ENCODE measurements at places on chromosomes 13 and 19.

GRCh38 chr13:101003566-101003965 lies 329.0 kb upstream of the TMTC4 start:
- no peak for DNase-seq

- no peak for DNase-seq
Measured at GRCh38 chr13:77729502-77730221, 32.2 kb downstream of the SLAIN1 start.

DNA sequence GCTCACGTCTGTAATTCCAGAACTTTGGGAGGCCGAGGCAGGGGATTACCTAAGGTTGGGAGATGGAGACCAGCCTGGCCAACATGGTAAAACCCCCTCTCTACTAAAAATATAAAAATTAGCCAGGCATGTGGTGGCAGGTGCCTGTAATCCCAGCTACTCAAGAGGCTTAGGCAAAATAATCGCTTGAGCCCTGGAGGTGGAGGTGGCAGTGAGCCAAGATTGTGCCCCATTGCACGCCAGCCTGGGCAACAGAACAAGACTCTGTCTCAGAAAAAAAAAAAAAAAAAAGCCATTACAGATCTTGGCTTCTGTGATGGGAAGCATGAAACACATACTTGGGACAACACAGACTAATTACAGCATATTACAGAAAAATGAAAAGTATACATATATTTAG lies 1404.5 kb upstream of the SPRY2 start:
- no peak for DNase-seq

- no peak for DNase-seq
Measured at GRCh38 chr19:45782162-45782691, at the start of gene DMPK. Gene DMPK, minus strand, starts transcription at chr19:45782490. Its CDS starts 138 bp downstream, at chr19:45782352.

DNA sequence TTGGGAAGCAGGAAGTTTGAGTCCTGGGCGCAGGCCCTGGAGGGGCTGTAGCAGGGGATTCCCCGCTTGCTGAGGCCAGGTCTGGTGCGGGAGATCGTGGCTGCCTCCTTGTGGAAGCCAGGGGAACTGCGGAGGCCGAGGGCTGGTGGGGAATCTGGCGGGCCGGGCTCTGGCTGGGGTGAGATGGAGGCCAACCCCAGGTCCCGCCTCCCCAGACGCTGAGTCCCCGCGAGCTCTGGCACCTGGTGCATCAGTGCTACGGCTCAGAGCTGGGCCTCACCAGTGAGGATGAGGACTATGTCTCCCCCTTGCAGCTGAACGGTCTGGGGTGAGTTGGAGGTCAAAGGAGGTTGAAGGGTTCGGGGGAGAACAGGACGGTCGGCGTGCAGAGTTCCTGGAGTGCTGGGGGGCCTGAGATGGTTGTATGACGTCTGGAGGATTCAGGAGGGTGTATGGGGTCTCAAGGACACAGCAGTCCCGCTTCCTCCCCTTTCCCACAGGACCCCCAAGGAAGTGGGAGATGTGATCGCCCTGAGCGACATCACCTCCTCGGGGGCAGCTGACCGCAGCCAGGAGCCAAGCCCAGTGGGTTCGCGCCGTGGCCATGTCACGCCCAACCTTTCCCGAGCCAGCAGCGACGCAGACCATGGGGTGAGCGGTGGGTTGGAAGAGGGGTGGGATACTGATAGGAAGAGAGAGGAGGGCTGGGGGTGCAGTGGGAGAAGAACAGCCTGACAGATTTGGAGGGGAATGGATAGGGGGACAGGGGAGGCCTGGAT lies 13.1 kb downstream of the GRAMD1A start:
- peak; percentile 82 for DNase-seq

- no peak for DNase-seq
Measured at GRCh38 chr13:101415358-101416174, 742 bp downstream of the NALCN start.

DNA sequence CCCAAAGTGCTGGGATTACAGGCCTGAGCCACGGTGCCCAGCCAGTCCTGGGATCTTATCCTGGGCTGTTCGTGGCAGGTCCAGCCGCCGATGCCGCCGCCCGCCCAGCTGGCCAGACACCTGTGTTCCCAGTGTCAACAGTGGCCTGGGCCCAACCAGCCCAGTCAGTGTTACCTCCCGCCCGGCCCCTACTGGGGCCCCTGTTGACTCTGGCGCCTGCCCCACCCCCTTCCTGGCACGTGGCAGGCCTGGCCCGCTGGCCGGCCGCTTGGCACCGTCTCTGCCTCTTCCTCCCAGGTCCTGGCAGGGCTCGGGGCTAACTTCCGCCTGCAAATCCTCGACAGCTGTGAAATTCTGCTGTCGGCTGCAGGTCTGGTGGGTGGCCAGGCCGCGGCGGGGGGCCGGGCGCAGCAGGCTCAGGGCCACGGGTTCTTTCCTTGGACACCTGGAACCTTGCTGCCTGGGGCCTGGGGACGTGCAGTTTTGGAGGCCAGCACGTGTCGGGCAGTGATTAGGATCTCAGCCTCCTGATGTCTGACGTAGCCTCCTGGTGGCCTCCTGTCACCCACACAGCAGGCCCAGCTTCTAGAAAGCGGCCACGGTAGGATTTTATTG lies 9.1 kb downstream of the ARID3A start:
- no peak for DNase-seq

DNA sequence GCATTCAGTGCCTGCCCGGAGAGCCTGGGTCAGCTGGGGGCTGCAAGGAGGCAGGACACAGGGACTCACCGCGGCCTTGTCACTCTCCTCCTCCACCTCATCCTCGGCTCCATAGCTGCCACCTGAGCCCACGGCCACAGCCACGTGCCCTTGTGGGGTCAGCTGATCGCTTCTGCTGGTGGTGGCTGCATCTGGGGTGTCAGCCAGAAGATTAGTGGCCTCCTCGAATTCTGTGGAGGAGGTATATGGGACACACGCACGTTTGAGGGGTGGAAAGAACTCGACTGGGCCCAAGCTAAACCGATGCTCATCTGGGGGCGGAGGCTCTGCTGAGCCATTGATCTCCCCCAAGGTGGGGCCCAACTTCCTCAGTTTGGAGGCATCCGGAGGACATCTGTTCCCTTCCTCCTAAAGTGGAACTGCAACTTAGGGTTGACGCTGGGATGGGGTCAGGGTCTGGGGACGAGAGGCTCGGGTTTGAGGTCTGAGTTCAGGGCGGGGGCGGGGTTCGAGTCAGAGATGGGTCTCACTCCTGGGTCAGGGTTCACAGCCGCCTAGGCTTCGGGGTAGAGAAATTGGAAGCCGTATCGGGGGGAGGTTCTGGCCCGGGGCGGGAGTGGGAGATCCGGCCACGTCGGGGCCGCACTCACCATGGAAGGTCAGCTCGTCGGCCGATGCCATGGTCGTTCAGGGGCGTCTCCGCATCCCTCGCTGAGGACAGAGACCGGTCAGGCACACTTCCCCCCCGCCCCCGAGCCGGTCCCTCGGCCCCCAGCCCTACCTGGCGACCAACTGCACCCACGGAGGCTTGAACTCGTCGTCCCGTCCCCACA lies 493 bp downstream of the YIPF2 start:
- DNase-seq = no peak

- DNase-seq = no peak
Measured at GRCh38 chr19:18298601-18299000, 17.2 kb upstream of the JUND start.

DNA sequence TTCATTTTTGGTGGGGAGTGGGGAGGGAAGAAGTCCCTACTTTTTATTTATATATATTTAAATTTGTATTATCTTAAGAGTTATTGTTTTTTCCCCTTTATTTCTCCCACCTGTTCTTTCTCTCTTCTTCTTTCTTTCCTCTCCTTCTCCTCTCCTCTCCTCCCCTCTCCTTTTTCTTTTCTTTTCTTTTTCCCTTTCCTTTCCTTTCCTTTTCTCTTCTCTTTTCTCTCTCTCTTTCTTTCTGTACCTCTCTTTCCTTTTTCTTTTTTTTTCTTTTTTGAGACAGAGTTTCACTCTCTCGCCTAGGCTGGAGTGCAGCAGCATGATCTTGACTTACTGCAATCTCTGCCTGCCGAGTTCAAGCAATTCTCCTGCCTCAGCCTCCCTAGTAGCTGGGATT lies 1.9 kb downstream of the BCKDHA start:
- DNase-seq = no peak

GRCh38 chr13:37109051-37109678 lies 3.7 kb upstream of the CSNK1A1L start:
- no peak for DNase-seq

- no peak for DNase-seq
Measured at GRCh38 chr19:13020002-13020414, 24.7 kb downstream of the NFIX start.

GRCh38 chr19:3738477-3739220 lies 22.8 kb downstream of the APBA3 start:
- no peak for DNase-seq

- no peak for DNase-seq
Measured at GRCh38 chr13:35961002-35961401, 170.2 kb downstream of the DCLK1 start.

- no peak for DNase-seq
Measured at GRCh38 chr13:112997188-112998130, 28.4 kb downstream of the MCF2L start.

DNA sequence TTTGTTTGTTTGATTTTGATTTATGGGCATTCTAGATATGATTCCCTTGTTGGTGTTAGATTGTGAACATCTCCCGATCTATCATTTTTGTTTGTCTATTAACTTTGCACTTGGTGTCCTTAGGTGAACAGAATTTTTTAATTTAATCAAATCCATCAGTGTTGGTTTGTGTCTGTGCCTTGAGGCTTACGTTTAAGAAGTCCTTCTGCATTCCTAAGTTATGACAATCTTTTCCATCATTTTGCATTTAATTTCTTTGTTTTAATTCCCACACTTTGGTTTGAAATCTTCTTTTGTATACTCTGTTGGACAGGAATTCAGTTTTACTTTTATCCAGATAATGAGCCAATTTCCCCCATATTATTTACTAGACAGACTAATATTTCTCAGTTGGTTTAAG lies 421.7 kb downstream of the HS6ST3 start:
- no peak for DNase-seq

GRCh38 chr13:110705826-110706569 lies at the start of gene CARS2:
Gene CARS2, minus strand, starts transcription at chr13:110706116. Its CDS starts 23 bp downstream, at chr13:110706093.
- DNase-seq = peak; percentile 89

GRCh38 chr13:51912091-51912490 lies 50.3 kb downstream of the CCDC70 start:
- DNase-seq = no peak

- no peak for DNase-seq
Measured at GRCh38 chr19:29074579-29074978, 138.4 kb downstream of the UQCRFS1 start.

DNA sequence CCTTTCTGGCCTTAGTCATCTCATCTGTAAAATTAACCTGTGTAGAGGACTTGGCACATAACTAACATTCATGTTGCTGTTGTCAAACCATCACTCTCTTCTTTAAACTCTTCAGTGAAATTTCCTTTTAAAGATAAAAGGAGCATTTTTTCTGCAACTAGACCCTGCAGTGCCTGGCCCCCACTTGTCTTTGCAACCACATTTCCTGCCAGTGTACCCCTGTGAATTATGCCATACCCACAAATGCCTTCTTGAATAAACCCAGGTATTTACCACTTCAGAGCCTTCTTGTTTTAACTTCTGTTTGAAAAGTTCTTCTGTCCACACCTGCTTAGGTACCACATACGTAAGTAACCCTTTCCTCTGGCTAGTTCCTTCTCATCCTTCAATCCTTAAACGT lies 118.8 kb downstream of the CDK8 start:
- peak; percentile 6 for DNase-seq

GRCh38 chr19:50817941-50818858 lies 5.4 kb downstream of the KLK1 start:
- no peak for DNase-seq

DNA sequence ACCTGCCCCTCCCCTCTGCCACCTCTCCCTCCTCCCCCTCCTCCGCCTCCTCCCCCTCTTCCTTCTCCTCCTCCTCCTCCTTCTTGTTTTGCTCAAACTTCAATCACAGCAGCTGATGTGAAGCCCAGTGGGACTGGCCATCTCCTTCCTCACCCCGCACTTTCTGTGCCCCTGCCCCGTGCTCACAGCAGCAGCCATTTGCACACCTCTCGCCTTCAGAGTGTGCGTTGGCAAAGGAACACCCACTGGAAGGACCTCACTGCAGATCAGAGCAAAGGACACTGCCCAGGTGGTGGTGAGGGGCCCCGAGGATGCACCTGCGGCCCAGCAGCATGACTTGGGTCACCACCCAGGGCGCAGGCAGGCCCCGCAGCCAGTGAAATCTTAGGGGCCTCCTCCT lies 98.8 kb downstream of the SOX1 start:
- DNase-seq = no peak

GRCh38 chr19:50203281-50204080 lies at the start of gene MYH14:
Gene MYH14, plus strand, starts transcription at chr19:50203622. Its CDS starts 6,744 bp downstream, at chr19:50210366.
- DNase-seq = no peak

DNA sequence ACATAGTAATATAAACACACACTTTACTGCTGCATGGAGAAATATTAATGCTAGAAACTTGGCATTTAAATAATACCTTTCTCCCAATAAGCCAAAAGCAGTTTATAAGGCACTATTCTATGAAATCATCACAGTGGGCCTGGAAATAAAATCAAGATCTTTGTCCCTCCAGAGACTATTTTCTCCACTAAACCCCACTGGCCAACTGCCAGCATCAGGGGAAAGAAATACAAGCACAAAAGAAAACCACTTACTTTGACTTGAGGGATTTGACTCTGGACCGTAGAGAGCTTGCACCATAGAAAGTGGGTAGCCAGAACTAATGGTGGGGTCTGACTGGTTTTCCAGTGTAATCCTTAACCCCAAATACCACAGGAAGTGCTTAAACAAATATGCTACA lies 71.9 kb downstream of the DCLK1 start:
- DNase-seq = no peak

DNA sequence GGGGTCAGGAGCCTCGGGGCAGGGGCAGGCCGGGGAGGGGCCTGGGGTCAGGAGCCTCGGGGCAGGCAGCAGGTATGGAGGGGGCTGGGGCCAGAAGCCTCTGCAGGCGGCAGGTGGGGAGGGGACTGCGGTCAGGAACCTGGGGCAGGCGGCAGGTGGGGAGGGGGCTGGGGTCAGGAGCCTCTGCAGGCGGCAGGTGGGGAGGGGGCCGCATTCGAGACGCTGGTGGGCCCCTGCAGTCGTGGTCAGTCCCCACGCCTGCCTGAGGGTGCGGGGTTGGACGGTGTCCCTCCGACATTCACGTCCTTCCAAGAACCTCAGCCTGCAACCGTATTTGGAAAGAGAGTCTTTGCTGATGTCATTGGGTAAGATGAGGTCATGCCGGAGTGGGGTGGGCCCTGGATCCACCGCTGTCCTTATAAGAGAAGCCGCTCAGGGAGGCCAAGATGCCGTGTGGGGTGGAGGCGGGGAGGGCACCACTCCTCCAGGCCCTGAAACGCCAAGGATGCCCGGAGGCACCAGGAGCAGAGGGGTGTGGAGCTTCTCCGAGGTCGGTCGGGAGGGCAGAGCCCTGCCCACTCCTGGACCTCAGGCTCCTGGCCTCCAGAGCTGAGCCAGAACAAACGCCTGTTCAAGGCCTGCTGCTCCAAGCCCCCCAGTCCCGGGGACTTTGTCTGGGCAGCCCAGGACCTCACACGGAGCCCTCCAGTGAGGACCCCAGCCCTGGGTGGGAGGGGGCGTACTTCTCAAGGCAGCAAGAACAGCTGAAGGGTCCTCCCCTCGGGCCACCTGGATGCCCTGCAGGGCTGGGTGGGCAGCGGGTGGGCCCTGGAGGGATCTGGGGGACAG lies 30.1 kb downstream of the PIP5K1C start:
- no peak for DNase-seq
